ENCODE measurements at places on chromosomes 12 and 14.
A peak's percentile ranks its signal among the peaks of the same experiment; 100 is the strongest.

- DNase-seq, result peak; percentile 3
Measured at GRCh38 chr14:81801921-81802320, 268.3 kb upstream of the SEL1L start.

GRCh38 chr12:88206601-88207000 lies 64.5 kb downstream of the TMTC3 start:
- peak; percentile 66 for DNase-seq

GRCh38 chr12:27824126-27824842 lies 44.2 kb upstream of the MANSC4 start:
- no peak for DNase-seq

- DNase-seq, result peak; percentile 61
Measured at GRCh38 chr12:58728397-58728796, 191.9 kb downstream of the LRIG3 start.

GRCh38 chr14:59510001-59510400 lies 25.7 kb downstream of the JKAMP start:
- no peak for DNase-seq

DNA sequence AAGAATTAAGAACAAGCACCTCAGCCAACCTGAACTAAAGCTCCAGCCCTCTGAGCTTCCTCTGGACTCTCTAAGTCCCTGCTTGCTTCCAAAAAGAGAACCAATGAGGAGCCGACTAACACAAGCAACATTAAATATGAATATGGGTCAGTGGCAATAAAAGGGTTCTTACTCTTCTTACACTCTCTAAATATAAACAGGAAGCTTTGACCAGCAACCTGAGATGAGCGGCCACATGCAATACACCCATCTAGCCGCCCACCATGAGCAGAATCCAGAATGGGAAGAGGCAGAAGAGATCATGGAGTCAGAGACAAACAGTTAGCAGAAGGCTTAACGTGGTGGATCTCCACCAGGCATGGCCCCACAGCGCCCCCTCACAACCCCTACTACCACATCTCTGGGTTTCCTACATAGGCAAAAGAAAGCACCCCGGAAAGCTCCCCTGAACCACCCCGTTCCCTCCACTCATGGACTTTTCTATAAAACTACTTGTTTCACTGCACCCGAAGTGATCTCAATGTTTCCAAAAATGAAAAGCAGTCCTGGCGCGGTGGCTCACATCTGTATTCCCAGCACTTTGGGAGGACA lies 59.4 kb downstream of the TTC7B start:
- no peak for DNase-seq

DNA sequence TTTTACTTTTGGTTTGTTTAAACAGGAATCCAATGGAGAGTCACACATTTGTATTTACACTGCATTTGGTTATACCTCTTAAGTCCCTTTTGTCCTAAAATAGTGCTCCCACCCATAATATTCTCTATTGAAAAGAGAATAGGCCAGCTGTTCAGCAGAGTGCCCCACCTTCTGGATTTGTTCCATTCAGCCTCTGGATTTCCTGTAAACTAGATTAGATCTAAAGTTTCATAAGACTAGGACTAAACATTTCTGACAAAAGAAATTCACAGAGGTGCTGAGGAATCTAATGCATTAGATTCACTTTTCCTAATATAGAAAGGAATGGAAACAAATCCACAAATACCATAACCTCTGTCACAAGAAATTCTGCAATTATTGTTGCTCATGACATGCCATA lies 38.1 kb downstream of the GCH1 start:
- peak; percentile 20 for DNase-seq
